Fibroblast of lung (primary cell): ENCODE measurements at places on chromosomes 11 and 22. TPM values are rescaled to one million over a fixed set of nuclear protein-coding genes. Genes with fewer than 3 reads are reported as not detected.

OR51A2 gene
- not detected in 2 replicates for total RNA-seq

OR5P2 gene
- total RNA-seq = 0.17 TPM in 1 of 2 replicates, not detected in the other

KRTAP5-1 gene
- not detected in 2 replicates for total RNA-seq

TPCN2 gene
- 8.7 and 11.7 TPM in 2 replicates for total RNA-seq

MMP3 gene
- total RNA-seq = 1.8 and 47.1 TPM in 2 replicates

RBM14 gene
- 14.1 and 27.6 TPM in 2 replicates for total RNA-seq

MMP11 gene
- total RNA-seq = 8.8 and 11.3 TPM in 2 replicates

TMPRSS4 gene
- not detected in 2 replicates for total RNA-seq

CRYBB3 gene
- total RNA-seq = not detected in 2 replicates

MMP27 gene
- total RNA-seq = 0.17 TPM in 1 of 2 replicates, not detected in the other

TMEM80 gene
- 7.4 and 10.6 TPM in 2 replicates for total RNA-seq

MYH9 gene
- 562 and 796 TPM in 2 replicates for total RNA-seq

CBLIF gene
- total RNA-seq = not detected in 2 replicates

MYO7A gene
- 0.26 and 0.33 TPM in 2 replicates for total RNA-seq

SHISAL1 gene
- total RNA-seq = 2.1 and 3.5 TPM in 2 replicates

OR4P4 gene
- total RNA-seq = not detected in 2 replicates

SLC17A6 gene
- not detected in 2 replicates for total RNA-seq

PTPRCAP gene
- total RNA-seq = under 0.01 and 0.17 TPM in 2 replicates

C22orf15 gene
- 2.5 and 3.9 TPM in 2 replicates for total RNA-seq

MYRF gene
- total RNA-seq = under 0.01 and 0.17 TPM in 2 replicates

NAALADL1 gene
- 26.2 and 35.5 TPM in 2 replicates for total RNA-seq

KRTAP5-7 gene
- under 0.01 and 0.17 TPM in 2 replicates for total RNA-seq
